ENCODE measurements at places on chromosomes 1 and 21.
A peak's percentile ranks its signal among the peaks of the same experiment; 100 is the strongest.

GRCh38 chr21:28112511-28112910, 880.2 kb downstream of the LTN1 start:
- H3K36me3 ChIP-seq = no peaks in the 10 kb centered on the region
- H3K27me3 ChIP-seq = no peaks in the 10 kb centered on the region
- H3K27ac ChIP-seq = no peak overlapping the region

DNA sequence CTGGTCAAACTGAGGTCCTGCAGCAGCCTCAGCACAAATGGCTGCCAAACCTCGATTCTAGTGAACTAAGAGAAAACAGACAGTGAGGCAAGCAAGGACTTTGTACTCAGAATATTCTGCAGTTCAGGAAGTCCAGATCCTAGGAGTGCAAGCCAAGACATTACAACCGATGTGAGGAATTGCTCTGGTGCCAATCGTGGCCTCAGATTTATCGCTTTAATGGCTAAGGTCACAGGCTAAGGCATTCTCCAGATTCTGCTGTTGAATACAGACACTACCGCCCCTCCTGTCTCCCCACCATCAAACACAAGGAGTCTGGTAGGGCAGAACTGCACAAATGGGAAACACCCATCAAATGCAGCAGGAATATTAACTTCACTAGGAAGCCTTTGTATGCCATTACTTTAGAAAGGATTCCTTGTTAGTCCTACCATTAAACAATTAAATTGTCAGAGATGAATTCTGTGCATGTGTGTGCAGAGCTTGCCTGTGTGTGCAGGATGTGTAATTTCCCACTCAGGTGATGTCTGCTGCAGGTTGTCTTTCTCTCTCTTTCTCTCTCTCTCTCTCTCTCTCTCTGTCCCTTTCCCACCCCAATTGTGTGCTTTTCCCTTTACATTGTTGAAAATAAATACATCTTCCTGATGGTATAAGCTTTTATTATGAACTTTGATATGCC, 9.2 kb upstream of the SERTAD4 start:
- H3K36me3 ChIP-seq = no peaks in the 10 kb centered on the region
- no peak for DNase-seq
- no peak overlapping the region for H3K4me3 ChIP-seq
- no peaks in the 10 kb centered on the region for H3K4me1 ChIP-seq

DNA sequence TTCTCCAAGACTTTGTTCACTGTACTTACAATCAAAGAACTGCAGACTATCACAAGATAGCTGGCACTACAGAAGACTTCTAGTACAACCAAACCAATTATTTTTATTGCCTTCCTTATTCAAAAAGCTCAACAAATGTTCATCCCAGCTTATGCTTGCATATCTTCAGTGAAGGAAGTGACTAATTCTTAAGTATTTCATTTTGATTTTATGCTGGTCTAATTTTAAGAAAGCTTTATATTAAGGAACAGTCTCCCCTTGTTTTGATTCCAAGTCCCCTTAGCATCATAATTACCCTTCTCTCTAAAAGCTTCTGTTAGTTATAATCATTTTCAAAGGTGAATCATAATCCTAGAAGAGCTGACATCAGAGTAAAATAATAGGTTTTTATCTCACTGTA, 132.9 kb downstream of the LRRIQ3 start:
- no peaks in the 10 kb centered on the region for H3K27me3 ChIP-seq
- H3K4me3 ChIP-seq = no peak overlapping the region
- no peaks in the 10 kb centered on the region for H3K36me3 ChIP-seq
- DNase-seq = no peak
- H3K27ac ChIP-seq = no peak overlapping the region

DNA sequence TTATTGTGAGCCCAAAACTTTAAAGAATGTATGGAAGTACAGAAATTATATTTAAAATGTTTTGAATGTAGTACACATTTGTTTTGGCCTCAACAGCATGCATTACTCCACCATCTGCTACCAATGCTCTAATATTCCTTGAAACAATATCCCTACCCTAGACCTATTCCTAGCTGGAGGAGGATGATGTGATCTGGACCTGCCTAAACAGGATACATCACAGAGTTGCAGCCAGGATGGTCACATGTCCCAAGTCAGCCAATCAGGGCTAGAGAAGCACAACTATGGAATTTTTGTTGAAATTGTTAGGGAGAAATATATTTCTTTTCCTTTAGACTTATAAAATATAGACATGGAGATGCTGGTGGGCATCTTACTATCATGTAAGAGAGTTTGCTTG, 623.3 kb upstream of the NR5A2 start:
- H3K36me3 ChIP-seq = no peaks in the 10 kb centered on the region
- no peaks in the 10 kb centered on the region for H3K4me1 ChIP-seq
- DNase-seq = no peak
- H3K27ac ChIP-seq = no peak overlapping the region
- no peak overlapping the region for H3K4me3 ChIP-seq
- H3K27me3 ChIP-seq = no peaks in the 10 kb centered on the region

DNA sequence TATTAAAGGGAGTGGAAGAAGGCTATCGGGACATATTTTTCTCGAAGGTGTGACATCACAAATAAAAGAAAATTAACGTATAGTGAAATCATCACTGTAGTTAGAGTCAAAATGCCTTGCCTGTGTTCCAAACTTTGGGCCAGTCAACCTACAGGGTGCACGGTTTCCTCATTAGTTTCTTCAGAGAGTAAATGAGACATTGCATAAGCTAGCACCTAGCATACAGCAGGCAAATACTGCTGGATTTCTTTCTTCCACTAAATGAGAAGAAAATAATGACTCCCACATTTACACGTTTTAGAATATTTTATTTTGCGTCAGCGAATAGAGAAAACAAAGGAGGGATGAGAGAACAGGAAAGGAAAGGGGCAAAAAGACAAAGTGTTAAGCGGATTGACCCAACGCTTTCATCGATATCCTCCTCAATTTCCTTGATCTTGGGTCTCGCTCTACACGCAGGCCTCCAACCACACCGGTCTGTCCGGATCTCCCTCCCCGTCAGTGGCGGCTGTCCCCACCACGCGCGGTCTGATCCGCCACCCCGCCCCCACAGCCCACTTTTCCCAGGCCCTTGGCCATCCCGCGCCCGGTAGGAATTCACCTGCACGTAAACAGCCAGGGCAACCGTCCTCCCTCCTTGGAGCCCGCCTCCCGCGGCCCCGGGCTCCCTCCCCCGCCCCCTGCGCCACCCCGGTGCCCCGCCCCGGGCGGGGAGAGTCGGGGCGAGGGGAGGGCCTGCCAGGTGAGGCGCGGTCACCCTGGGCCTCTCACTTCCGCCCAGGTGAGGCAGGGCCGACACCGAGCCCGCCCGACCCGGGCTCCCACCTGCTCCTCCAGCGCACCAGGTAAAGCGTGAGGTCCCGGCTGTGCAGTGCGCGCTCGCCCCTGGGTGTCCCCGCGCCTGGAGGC, at the start of gene PATJ:
Gene PATJ (plus strand): TSS at position 770 of the 909 bp plus-strand sequence. CDS start 20,413 bp downstream, outside the sequence.
- no peaks in the 10 kb centered on the region for H3K27me3 ChIP-seq
- H3K4me1 ChIP-seq = peaks cover 13% of the 10 kb centered on the region
- no peaks in the 10 kb centered on the region for H3K36me3 ChIP-seq
- peak; percentile 93 for DNase-seq

- no peak overlapping the region for H3K27ac ChIP-seq
- no peaks in the 10 kb centered on the region for H3K36me3 ChIP-seq
- H3K27me3 ChIP-seq = peaks cover 21% of the 10 kb centered on the region
Measured at GRCh38 chr1:34787461-34788420, 5.1 kb upstream of the GJA4 start.

GRCh38 chr1:84110629-84111028, 33.4 kb upstream of the PRKACB start:
- H3K27me3 ChIP-seq = no peaks in the 10 kb centered on the region
- no peaks in the 10 kb centered on the region for H3K36me3 ChIP-seq
- no peak overlapping the region for H3K4me3 ChIP-seq

GRCh38 chr1:47703156-47703825, 265.4 kb downstream of the FOXD2 start:
- no peak for DNase-seq
- H3K36me3 ChIP-seq = no peaks in the 10 kb centered on the region
- H3K4me3 ChIP-seq = no peak overlapping the region

DNA sequence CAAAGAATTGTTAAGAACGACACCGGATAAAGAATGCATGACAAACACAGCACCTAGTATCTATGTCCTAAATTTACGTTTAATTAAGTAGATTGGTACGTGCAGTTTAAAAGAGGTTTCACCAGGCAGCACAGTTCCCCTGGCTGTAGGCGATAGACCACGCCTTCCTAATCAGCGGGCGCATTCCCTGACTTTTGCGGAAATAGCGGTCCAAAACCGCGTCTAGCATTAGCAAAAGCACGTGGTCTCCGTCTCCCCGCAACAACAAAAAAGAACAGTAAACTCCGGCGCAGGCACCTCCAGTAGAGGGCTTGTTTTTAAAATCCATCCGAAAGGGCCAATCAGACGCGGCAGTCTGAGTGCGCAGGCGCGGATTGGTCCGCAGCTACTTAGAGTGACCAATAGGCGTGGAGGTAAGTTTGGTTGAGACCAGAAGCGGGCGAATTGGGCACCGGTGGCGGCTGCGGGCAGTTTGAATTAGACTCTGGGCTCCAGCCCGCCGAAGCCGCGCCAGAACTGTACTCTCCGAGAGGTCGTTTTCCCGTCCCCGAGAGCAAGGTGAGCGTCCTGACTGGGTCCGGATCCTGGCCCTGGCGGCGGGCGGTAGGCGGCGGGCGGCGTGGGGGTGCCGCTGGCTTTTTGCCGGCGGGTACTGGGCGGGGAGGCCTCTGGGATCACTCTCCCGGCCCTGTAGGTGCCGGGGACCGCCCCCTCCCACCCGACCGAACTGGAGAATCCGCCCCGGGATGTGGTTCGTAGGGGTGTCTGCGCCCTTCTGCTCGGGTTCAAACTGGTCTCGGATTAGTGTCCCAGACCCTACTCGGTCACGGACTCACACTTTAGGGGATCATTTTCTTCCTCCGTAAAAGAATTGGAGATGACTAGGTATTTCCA, at the start of gene CENPF:
Gene CENPF (plus strand): TSS at position 432 of the 894 bp plus-strand sequence. CDS start 10,560 bp downstream, outside the sequence.
- no peaks in the 10 kb centered on the region for H3K27me3 ChIP-seq
- no peaks in the 10 kb centered on the region for H3K36me3 ChIP-seq
- peak; percentile 97 for DNase-seq
- H3K4me3 ChIP-seq = peak within 1 kb of the TSS; percentile 88

DNA sequence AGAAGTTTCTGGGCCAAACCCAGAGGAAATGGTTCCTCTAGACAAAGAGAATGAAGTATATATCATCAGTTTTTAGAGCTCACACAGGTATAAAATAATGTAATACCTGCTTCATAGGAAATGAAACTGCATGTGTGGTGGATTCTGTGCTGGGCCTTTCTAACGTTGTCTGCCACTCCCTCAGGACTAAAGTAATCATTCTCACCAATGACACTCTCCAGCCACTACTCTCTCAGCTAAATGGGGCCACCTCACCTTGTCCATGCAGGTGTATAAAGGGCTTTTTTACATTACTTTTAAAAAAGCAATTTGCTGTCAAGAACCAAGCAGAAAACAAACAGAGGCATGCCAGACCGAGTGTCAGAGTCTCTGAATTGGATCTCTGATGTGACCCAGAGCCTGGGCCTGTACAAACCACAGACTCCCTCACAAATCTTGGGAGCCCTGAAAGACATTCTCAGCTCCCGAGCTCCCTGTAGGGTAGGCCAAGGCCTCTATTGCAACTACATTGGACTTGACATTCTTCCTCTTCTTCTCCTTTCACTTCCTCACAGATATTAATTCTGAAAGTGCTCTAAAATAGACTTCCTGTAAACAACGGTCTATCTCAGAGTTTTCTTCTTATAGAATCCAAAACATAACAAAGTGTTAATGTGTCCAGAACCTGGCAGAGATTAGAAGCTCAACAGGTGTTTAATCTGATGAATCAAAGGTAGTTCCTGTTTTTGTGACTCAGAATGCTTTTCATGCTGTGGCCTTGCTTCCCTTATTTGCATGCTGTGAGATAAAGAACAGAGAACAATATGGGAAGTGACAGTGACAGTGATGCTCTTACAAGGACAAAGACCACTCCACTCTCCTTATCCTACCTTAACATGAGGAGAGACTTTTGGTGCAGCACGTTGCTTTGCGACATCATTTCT, 8.6 kb downstream of the AIM2 start:
- H3K36me3 ChIP-seq = no peaks in the 10 kb centered on the region
- DNase-seq = no peak
- no peak overlapping the region for H3K4me3 ChIP-seq
- no peaks in the 10 kb centered on the region for H3K27me3 ChIP-seq
- no peak overlapping the region for H3K27ac ChIP-seq

All from large intestine (tissue), 12 donors.